ENCODE measurements at places on chromosomes 12 and 14.

- DNase-seq, result peak; percentile 7
Observed at GRCh38 chr12:49903700-49904423, at the start of gene FAIM2. Gene FAIM2, minus strand, starts transcription at chr12:49903900. Its CDS starts 108 bp downstream, at chr12:49903792.

- no peak for DNase-seq
Observed at GRCh38 chr12:5309654-5310053, 122.3 kb upstream of the NTF3 start.

DNA sequence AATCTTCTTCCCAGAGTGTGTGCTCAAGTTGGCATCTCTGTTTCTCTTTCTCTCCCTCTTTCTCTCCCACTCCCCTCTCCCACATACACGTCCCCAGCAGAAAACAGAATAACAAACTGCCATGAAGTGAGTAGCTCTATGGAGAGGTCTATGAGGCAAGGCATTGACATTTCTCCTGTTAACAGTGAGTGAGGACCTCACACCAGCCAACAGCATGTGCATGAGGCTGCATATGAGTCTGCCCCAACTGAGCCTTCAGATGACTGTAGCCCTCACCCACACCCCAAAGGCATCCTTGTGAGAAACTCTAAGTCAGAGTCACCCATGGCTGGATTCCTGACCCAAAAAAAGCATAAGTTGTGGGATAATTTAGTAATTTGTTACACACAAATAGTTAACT is 50.4 kb downstream of the MAGOHB start:
- DNase-seq, result no peak

GRCh38 chr12:34033628-34034296 is 11.5 kb downstream of the ALG10 start:
- no peak for DNase-seq

DNA sequence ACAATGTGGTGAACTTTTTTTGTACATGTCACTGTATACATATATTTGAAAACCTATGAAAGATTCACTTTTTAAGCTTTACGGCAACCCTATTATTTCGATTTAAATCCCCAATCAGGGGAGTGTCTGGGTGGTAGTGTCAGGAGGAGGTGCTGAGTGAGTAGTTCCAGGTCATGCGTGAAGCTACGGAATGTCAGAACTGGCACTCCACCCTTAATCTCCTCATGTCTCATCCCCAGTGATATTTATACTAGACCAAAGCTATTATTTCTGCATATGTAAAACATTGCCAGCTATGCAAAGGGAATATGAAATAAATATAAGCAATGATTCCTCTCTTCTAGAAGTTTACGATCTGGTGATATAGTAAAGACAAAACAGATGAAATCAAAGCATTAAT is 12.3 kb downstream of the NR1H4 start:
- DNase-seq, result no peak

DNA sequence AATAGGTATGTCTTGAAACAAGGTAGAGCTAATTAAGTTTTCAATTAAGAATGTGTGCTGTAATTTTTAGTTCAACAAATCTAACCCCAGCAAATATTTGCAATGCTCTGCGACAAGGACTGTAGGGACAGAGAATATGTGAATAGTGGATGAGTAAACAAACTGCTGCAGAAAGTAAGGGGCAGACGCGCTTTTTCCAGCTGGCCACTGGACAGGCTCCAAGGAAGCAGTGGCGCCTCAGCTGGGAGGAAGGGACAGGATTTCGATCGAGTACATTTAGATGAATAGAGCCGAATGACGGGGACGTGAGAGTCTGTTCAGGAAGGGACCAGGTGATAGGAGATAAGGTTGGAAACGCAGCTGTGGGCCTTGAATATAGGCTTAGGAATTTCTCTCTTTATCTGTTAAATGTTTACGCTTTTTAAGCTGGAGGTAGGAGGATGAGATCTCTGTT is 69.3 kb downstream of the ELK3 start:
- DNase-seq, result no peak

GRCh38 chr14:73567951-73568885 is 795 bp upstream of the ACOT2 start:
- no peak for DNase-seq

DNA sequence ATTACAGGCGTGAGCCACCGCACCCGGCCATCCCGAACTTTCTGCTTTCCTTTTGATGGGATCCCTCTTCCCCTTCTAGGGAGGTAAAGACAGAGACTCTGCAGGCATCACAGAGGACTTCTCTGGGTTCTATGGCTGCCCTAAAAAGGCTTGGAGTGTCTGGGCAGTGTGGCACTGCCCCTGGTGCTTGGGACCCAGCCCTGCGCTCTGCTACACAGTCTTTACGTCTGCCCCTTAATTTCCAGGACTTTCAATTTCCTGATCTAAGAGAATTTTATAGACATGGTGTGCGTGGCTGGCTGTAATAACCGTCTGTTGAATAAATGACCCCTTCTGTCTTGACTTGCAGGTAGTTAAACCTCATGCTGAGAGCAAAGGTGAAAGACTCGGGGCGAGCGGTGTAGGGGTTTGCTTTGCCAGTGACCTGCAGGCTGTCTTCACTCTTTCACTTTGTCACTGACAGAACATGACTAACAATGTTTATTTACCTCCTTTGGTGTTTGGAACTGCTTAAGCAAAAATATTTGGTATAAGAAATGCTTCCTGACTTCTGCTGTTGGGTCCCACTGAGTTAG is 110.9 kb upstream of the MAP1LC3B2 start:
- no peak for DNase-seq

GRCh38 chr12:21526721-21527345 is 737 bp downstream of the SPX start:
- DNase-seq, result no peak

GRCh38 chr12:55946553-55946952 is 15.6 kb downstream of the DGKA start:
- DNase-seq, result no peak

DNA sequence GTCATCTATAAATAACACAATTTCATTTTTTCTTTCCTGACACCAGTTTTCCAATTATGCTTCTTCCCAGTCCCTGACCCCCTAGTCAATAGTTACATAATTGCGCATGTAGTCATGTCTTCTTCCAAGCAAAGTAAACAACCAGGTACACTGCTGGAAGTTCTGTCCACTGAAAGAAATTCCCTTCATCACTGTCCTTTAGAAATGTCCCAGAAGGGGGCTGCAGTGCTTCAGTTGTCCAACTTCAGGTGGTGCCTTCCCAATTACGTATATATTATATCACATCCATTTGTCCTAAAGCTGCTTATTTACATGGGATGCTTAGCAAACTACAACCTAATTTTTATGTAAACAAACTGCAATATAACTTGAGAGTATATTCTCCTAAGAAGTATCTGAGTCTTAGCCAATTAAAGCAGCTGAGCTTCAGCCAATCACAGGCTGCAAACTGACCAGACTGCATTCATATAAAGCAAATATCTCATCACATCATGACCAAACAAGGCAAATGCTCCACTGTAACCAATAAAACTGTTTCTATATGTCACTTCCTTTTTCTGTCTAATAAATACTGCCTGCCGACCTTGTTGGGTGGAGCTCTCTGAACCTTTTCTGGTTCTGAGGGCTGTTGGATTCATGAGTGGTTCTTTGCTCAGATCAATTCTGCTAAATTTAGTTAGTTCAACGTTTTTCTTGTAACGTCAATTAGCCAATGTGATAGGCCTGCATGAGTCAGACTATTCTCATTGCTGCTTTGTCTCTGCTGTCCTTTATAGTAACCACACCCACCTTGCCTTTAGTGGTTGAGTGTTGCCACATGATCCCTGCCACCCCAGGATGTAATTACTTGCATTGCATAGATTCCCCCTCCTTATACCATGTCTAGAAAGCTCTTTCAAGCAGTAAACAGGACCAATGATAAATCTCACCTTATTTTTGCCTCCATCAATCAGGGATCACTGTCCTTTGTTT is 239.3 kb downstream of the ALG10B start:
- no peak for DNase-seq

DNA sequence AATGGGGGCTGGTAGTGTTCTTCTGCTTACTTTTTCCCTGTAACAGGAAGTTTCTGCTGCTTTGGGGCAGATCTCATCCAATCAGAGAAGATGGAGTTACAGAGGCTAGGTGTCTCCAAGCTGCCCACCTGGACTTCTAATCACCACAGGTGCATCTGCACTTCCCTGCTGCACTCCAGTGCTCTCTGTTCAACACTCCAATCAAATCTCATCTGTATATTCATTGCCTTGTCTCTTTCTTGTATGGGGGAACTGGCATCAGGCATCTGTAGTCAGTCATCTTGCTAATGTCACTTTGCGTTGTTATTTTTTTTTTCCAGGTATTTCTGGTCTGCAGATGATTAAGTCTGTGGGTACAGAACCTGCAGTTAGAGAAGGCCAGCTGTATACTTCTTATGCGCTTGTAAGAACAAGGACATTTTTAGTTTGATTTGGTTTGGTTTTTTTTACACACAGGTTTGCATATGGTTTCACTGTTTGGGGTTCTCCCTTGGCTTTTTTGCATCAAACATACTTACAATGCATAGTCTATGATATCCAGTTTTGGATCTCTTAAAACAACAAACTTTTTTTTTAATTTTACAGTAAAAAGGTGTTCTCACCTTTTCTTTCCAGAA is 116.0 kb downstream of the METTL25 start:
- no peak for DNase-seq

DNA sequence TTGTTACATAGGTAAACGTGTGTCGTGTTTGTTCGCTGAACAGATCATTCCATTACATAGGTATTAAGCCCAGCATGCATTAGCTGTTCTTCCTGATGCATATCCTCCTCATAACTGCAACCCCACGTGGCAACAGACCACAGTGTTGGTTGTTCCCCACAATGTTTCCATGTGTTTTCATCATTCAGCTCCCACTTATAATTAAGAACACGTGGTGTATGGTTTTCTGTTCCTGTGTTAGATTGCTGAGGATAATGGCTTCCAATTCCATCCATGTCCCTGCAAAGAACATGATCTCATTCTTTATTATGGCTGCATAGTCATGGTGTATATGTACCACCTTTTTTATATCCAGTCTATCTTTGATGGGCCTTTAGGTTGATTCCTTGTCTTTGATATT is 1071.1 kb downstream of the SLC16A7 start:
- no peak for DNase-seq

DNA sequence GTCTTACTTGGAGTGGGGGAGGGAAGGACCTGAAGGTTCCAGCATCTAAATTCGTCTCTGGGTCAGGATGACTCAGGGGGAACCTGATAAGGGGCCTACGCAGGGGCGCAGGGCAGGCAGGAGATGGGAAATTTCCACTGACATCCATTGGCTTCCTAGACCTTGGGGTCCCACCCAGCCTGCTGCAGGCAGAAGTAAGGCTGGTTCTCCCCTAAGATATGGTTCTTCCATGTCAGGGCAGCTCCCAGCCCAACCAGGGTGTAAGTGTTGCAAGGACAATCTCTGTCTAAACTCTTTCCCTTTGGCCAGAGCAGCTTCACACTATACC is 2.1 kb upstream of the NDRG2 start:
- DNase-seq, result no peak

- DNase-seq, result no peak
Observed at GRCh38 chr12:32253154-32253790, 146.1 kb upstream of the FGD4 start.

GRCh38 chr12:9810671-9811070 is 16.6 kb upstream of the KLRF1 start:
- DNase-seq, result no peak

GRCh38 chr12:110314308-110314707 is 33.3 kb downstream of the ATP2A2 start:
- no peak for DNase-seq

DNA sequence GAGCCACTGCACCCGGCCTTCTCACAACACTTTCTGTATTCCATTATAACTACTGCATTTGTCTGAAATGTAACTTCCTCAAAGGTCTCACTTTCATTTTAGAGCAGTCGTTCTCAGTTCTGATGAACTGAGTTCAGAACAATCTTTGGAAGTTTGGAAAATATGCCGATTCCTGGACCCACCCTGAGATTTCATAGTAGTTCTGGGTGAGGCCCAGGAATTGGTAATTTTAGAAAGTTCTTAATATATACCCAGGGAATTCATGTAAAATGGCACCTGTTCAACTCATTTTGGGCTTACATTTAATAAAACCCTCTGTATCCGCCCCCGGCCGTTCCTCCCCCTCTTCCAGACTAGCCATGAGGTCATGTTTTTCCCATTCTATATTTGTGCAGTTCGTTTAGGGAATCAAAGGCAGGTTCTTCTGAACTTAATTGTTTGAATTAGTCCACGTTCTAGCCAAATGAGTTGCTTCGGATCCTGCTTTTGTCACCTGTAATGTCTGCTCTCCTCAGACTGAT is 5.9 kb downstream of the GSG1 start:
- no peak for DNase-seq

- no peak for DNase-seq
Observed at GRCh38 chr14:86575141-86575540, 1045.2 kb downstream of the FLRT2 start.

DNA sequence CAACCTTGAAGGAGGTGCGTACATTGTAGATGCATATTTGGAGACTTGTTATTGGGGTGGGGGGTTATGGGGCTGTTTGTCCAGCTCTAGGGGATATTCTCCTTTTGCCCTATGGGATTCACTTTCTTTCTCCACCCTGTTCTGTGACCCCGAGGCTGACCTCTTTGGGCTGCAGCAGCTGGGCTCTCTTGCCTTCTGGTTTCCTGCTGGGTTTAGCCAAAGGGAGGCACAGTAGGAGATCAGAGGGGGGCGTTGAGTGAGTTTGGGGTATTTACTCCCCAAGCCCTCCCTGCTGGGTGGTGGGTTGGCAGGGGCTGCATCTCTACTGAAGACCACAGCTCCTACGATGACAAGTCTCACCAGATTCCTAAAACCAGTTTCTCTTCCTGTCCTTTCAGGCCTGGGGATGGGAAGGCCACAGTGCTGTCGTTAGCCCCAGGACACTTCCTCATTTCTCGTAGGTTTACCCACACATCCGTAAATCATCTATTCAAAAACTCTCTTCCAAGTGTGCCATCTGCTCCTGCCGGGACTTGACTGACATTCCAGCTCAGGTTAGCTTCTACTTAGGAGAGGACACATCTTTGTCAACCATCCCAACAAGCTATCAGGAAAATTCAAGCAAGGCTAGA is 127.1 kb downstream of the TMEM30B start:
- DNase-seq, result no peak

GRCh38 chr14:55074662-55075061 is 23.2 kb downstream of the MAPK1IP1L start:
- no peak for DNase-seq

- no peak for DNase-seq
Observed at GRCh38 chr14:41663473-41663850, 56.8 kb downstream of the LRFN5 start.

All from effector CD4-positive, alpha-beta T cell (primary cell).